MM.1S (cell line): ENCODE measurements at places on chromosomes 5 and 9.
A peak's percentile ranks its signal among the peaks of the same experiment; 100 is the strongest.

GRCh38 chr5:62432621-62433064 is 20.1 kb downstream of the IPO11 start:
- DNase-seq, result no peak

DNA sequence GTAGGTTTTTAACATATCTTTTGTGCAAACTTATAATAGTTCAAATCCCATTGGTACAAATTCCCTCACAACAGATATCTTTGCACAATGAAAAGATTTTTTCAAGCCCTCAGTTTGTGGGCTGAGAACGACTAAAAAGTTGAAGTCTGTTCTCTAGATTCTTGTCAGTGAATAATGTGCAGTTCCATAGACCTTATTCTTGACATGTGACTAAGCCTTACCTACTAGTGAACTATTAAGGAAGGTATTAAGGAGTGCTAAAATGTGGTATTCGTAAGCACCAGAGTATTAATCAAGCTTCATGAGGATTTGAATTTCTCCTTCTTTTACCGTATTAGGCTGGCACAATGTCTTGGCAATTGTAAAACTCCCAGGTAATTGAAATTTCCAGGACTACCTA is 205.6 kb upstream of the DMRTA1 start:
- DNase-seq, result no peak

GRCh38 chr5:4547547-4547946 is 592.6 kb upstream of the ADAMTS16 start:
- DNase-seq, result no peak

GRCh38 chr9:118721276-118721675 is 648.0 kb downstream of the BRINP1 start:
- DNase-seq, result no peak

DNA sequence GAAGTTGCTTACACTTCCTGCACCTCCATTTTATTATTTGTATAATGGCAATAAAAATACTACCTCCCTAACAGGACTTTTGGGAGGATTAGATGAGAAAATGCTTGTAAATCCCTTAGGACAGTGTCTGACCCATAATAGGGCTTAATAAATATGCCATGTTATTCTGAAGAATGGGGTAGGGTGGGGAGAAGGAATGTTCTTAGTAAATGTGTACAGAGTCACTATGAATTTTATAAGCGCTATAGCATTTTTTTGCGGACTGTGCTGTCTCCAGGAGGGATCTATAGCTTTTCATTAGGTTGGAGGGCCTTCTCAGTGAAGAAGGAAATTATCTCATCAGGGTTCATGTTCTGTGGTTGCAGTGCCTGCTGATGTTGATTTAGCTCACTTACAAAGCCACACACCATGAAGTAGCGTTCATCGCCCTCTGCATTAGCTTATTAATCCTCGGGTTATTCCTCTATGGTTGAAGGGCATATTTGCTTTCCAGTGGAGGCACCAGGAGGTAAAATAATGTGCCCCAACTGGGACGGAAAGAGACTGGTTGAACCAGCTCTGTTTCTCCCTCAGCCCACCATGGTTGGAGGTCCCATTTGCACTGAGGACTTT is 497.1 kb downstream of the ARHGEF28 start:
- DNase-seq, result no peak

- no peak for DNase-seq
Observed at GRCh38 chr5:180649297-180650039, at the start of gene FLT4. Gene FLT4 (minus strand): TSS chr5:180649600. CDS start chr5:180649545, 55 bp downstream.

- no peak for DNase-seq
Observed at GRCh38 chr9:84928419-84928818, 258.9 kb downstream of the NTRK2 start.

- DNase-seq, result no peak
Observed at GRCh38 chr5:149747833-149748366, 17.8 kb downstream of the PPARGC1B start.

DNA sequence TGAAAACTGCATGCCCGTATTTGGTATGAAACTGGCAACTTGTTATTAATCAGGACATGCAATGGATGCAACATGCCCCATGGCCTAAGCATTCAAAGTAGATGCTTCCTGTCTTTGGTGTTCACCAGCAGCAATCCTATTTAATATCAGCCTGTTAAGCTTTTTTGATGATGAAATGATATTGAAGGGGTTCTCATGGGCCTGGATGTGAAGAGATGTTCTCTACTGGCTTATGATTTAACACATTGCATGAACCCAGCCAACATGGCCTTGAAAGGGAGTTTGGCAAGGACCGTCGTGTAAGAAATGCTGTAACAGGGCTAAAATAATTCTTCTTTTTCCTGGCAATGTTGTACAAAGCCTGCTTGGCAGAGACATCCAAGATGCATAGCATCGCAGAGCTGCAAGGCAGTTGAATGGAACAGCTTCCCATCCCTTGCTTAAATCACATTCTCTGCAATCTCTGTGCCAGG is 111.2 kb downstream of the SMARCA2 start:
- DNase-seq, result no peak

DNA sequence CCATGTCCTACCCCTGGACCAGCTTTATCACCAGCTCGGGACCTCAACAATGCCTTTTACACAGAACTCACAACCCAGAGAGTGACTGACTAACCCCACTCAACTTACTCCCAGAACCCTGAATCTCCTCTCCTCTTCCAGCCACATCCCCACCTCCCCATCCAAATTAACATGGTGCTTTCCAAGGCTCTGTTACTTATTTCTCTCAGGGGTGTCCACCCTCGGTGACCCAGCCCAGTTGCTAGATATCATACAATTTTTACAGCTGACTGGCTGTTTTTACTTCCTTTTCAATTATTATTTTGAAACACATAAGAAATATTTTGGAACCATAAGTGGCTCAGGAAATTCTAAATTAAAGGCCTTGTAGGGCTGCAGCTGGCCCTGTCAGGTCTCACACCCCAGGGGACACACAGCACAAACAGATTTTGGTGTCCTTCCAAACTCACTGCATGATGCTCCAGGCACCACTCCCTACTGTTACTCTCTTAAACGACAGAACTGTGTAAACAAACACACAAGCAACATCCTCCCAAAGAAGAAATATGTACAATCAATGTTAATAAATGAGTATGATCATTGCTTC is 180.6 kb downstream of the ADAMTS12 start:
- DNase-seq, result no peak

- DNase-seq, result peak; percentile 96
Observed at GRCh38 chr9:114898741-114899140, 31.6 kb downstream of the TNFSF8 start.

DNA sequence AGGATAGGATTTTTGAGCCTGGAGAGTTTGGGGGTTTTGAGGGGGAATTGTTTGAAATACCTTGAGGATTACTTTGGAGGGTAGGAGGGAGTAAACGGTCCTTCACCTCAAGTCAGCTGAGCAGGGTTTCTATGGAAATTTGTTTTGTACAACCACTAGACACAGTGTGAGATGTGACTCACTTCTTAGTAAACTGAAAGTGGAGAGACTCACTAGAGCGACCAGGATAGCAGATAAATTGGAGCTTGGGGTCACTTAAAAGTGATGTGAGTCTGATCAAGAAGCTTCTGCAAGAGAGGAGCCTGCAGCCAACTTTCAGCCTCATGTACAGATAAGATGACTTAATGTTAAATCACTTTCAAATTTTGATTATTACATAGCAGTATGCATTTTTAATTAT is 1945.9 kb upstream of the NUDT12 start:
- no peak for DNase-seq

DNA sequence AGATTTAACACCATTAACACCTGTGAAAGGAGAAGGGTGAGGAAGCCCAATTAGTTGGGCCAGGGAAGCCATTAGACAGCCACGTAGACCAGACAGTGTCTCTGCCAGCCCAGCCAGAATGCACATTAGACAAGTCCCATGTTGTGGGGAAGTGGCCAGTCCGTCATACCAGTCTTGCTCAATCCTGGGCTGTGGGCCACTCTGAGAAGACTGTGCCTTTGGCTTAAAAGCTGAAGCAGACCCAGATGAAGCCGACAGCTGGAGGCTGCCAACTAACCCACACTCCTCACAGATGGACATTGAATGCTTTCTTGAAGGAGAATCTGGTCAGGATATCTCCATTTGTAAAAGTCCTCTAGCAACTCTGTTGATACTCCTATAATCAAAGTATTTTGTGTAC is 128.5 kb downstream of the CHSY3 start:
- no peak for DNase-seq

DNA sequence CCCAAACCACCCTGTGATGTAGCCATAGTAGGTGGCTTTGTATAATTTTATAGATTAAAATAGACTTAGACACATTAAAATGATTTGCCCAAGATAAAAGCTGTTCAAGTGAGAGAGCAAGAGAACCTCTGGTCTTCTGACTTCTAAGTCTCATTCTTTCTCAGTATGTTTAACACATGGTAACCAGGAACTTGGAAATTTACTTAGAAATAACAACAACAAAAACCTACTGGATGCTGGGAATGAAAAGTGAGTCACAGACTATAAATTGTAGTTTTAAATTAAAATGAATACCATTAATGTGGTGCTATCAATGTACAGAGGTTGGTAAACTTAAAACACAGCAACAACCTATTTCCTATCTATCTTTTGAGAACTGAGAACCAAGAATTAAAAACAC is 30.4 kb downstream of the HMGCR start:
- no peak for DNase-seq

DNA sequence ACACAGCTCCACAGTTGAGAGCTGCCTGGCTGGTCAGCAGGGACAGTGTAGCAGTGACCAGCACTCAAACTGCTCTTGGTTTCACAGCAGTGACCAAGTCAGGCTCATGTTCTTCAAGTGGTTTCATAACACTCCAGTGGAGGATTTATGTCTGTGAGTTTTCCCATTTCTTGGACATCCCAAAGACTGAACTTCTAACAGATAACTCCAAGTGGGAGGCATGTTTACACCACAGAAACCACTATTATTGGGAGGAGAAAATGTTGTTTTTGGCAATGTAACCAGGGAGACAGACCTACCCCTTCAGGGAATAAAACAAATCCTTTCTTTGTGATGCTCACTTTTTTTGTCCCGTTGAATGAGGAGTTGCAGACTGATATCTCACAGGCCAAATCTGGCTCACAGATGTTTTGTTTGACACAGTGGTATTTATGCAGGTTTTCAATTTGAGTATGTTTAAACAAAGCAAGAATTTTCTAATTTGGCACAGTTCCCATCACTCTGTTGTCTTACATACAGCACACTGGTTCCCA is 141.5 kb downstream of the RMI1 start:
- no peak for DNase-seq

- DNase-seq, result no peak
Observed at GRCh38 chr5:91245074-91245452, 138.1 kb downstream of the ARRDC3 start.

DNA sequence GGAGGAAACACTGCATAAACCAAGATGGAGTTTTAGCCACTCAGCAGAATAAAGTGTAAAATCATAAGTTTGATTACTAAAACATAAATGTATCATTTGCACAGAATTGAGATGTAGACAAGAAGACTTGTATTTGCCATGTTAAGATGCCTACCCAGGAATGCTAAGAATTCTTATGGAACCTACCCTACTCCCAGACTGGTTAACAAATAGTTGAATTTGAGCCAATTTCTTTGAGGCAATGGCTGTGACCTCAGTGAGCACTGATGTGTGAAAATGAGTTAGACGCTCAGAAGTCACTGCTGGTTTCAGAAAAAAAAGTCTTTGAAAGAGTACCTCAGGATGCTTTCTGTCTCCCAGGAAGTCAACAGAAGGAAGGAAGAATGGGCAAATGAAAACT is 95.6 kb downstream of the ESM1 start:
- DNase-seq, result no peak

GRCh38 chr5:179887095-179887494 is 20.6 kb downstream of the TBC1D9B start:
- DNase-seq, result no peak

DNA sequence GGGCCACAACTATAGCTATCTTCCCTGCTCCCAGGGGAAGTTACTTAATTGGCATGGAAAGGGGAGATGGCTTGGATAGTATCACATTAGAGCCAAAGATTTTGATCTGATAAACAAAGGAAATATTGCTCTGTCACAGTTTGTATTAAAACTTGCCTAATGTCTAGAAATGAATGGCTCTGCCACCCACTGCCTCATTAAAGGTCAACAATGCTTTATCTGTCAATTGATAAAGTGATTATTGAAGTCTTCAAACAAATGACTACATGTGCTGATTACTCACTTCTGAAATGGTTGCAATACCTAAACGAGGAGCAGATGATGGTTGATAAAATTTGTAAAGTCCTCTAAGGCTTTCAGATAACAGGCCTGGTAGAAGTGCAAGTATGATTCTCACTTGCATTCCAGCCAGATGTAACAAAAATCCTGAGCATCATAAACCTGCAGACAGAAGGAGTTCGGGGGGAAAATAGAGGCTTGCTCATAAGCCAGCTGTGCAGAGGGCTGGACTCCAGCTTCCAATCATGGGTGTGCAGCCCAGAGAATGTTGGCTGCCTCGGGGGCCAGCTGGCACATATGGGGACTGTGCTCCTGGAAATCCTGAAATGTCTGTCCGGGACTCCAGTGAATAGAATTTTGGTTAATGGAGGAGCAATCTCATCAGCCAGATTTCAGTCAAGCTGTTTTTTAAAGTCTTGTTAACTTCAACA is 200.5 kb upstream of the SLC27A6 start:
- no peak for DNase-seq

- no peak for DNase-seq
Observed at GRCh38 chr9:112615584-112616266, 102.2 kb downstream of the INIP start.

- DNase-seq, result no peak
Observed at GRCh38 chr5:103120607-103121200, 603 bp downstream of the PPIP5K2 start.

DNA sequence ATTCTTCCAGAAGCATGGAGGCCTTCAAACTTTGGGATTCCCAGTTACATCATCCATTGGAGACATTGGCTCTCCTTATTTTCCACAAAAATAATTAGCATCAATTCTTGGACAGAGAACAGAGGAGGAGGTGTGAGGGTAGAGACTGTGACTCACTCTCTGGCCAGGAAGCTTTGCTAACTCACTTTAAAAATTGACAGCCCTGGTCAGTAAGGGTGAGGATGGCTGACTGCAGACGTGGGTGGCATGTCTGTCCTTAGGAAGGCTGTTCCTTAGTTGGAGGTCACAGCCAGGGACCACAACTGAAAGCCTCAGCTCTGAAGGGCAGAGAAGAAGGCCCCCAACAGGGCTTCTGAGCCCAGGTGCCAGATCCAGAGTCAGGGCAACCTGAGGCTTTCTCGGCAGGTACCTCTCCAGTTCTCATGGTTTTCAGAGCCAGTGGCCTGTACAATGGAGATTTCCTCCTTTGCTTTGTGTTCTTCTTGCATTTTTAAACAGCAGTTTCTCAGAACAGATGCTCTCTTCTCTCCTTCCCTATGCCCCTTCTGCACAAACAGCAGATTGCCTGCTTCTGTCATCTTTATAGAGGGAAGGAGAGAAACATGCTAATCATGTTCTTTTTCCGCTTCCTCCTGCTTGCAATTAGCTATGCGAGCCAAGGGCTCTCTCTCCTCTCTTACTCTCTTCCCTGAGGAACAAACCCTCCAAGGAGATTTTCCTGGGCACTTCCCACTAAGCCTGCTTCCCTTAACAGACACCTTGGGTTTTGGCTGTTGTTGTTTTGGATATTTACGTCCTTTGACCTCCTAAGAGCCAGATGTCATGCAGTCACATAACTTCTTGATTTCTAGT is 92.5 kb upstream of the ZNF366 start:
- no peak for DNase-seq
